ENCODE measurements at places on chromosomes 11 and 22.

DNA sequence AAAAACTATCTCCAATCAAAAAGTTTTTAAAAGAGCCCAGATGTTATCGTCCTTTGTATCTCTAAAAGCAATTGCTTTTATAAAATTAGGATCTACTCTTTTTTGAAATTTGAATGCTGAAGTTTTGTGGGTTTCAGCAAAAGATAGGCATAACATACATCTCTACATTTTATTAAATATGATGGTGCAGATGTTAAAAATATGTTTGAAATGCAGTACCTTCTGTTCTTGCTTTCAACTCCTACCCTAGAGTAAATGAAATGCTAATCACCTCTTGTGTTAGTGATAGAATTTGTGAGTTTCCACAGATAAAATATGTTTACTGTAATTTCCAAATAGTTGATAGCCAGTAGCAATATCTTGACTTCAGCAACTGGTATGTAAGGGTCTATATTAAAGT lies 95.7 kb upstream of the VPREB1 start:
- no peak for DNase-seq

DNA sequence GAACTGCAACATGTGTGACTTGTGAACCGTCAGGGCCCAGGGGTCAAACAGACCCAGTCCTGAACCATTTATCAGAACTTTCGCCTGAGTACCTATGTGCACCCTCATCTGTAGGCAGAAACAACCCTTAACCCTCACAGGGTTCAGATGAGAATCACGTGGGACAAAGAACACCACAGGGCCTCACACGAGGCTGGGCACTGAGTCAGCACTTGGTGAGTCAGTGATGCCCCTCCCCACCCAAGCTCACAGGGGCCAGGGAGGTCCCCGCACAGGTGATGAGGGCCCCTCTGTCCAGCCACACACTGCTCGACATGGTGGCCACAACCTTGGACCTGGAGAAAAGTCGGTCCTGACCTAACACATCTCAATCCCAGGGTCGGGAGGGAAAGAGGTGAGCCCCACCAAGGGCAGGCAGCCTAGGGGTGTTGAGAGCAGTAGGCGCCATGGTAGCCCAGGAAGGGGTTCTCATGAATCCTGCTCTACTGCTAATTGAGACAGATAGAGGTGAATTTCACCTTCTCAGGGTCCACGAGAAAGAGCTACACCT lies 176.4 kb downstream of the SHANK2 start:
- DNase-seq: no peak

GRCh38 chr22:43441751-43442150 lies 29.9 kb downstream of the MPPED1 start:
- no peak for DNase-seq

DNA sequence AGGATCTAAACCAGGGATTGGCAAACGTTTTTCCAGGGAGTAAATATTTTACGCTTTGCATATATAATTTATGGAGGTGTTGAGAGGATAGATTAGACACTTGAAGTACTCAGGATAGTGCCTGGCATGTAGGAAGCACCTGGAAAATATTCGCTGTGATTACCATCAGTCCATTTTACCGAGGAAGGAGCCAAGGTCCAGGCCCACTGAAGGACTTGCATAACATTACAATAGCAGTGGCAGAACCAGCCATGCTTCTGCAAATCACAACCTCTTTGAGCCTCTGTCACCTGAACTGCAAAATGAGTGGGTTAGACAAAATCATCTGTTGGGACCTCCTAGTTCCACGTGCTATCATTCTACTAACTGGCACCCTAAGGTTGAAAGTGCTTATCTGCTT lies 5.4 kb downstream of the FUT4 start:
- DNase-seq: no peak

- no peak for DNase-seq
Measured at GRCh38 chr11:125055107-125055715, 7.9 kb upstream of the SLC37A2 start.

- DNase-seq: no peak
Measured at GRCh38 chr22:44460287-44460686, 37.7 kb downstream of the RTL6 start.

- DNase-seq: no peak
Measured at GRCh38 chr11:69239641-69240040, 54.3 kb upstream of the MYEOV start.

- no peak for DNase-seq
Measured at GRCh38 chr11:62980133-62980760, 4.5 kb downstream of the SLC22A6 start.

DNA sequence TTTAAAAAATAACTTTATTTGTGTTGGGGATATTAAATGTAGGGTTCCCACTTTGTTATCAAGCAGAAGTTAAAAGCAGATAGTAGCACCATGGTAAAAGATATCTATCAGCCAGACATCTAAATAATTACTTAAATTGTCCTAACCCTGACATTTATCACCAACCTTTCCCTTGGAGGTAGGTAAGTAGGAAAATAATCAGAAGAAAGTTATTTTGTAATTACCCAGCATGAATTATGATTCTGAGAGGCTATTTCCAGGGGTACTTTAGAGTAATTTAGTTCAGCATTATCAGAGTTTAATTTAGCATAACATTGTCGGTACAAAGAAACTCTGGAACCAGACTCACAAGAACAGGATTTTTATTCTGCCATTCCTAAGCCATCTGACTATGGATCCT lies 23.2 kb upstream of the LRRC55 start:
- DNase-seq: no peak

DNA sequence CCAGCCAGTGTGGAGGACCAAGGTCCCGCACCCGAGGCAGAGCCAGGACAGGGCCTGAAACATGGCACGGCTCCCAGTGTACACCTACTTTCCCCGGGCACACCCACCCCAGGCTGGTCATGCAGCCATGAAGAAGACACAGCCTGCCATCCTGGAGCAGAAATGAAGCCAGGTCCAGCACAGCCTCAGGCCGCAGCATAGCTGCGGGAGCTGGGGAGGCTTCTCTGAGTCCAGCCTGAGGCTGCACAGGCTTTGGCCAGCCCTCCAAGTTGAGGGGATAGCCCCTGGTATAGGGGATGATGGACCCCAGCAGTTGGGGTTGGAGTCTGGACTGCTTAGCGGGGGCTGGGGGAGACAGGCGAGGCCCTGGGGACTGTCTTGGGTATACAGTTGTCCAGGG lies 2.9 kb upstream of the HDAC10 start:
- no peak for DNase-seq

DNA sequence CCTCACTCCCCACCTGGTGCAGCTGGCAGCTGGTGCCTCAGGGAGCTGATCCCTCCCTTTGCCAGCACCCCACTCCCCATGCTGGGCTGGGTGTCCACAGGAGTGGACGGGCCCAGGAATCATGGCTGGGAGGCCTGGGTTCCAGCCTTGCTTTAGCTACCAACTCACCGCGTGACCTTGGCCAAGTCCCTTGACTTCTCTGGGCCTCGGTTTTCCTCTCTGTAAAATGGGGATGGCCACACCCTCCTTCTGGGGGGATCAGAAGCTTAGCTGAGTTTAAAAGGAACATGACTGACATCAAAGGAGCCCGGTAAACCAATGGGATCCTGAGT lies 116.9 kb downstream of the KIAA1671 start:
- DNase-seq: no peak

GRCh38 chr11:46295312-46296058 lies 18.0 kb downstream of the CREB3L1 start:
- peak; percentile 32 for DNase-seq

GRCh38 chr11:35962369-35963138 lies 18.7 kb downstream of the LDLRAD3 start:
- no peak for DNase-seq

- DNase-seq: no peak
Measured at GRCh38 chr11:73177380-73177777, 35.3 kb upstream of the FCHSD2 start.

DNA sequence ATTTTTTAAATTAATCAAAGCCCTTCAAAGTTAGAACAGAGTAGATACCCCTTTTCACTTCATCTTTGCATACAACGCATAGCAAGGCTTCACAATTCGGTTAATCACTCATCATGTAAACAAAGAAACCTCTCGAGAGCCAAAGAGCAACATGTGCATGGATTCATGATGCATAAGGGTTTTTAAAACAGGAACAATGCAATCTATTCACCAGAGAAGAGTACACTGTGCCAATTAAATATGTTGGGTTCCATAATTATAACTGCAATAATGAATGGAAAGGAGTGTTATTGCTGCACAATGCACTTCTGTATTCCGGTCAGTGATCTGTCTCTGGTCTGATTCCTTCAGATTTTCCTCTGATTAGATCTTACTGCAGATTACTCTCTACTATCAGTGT lies 45.3 kb downstream of the CADM1 start:
- DNase-seq: no peak

- no peak for DNase-seq
Measured at GRCh38 chr11:96284917-96285316, 58.1 kb downstream of the MAML2 start.

- DNase-seq: no peak
Measured at GRCh38 chr11:133999355-133999754, 42.6 kb upstream of the IGSF9B start.

- DNase-seq: peak; percentile 97
Measured at GRCh38 chr11:57657194-57658022, at the start of gene CLP1. Gene CLP1 (plus strand): TSS chr11:57657762. CDS start chr11:57659477, 1,715 bp downstream.

- DNase-seq: no peak
Measured at GRCh38 chr11:12319461-12319951, 57.9 kb upstream of the PARVA start.

GRCh38 chr11:2300290-2300935 lies 1.3 kb downstream of the C11orf21 start:
- peak; percentile 11 for DNase-seq

GRCh38 chr11:2166091-2166851 lies 5.3 kb upstream of the INS start:
- DNase-seq: no peak

GRCh38 chr11:102546923-102547471 lies 16.4 kb upstream of the MMP7 start:
- DNase-seq: no peak

DNA sequence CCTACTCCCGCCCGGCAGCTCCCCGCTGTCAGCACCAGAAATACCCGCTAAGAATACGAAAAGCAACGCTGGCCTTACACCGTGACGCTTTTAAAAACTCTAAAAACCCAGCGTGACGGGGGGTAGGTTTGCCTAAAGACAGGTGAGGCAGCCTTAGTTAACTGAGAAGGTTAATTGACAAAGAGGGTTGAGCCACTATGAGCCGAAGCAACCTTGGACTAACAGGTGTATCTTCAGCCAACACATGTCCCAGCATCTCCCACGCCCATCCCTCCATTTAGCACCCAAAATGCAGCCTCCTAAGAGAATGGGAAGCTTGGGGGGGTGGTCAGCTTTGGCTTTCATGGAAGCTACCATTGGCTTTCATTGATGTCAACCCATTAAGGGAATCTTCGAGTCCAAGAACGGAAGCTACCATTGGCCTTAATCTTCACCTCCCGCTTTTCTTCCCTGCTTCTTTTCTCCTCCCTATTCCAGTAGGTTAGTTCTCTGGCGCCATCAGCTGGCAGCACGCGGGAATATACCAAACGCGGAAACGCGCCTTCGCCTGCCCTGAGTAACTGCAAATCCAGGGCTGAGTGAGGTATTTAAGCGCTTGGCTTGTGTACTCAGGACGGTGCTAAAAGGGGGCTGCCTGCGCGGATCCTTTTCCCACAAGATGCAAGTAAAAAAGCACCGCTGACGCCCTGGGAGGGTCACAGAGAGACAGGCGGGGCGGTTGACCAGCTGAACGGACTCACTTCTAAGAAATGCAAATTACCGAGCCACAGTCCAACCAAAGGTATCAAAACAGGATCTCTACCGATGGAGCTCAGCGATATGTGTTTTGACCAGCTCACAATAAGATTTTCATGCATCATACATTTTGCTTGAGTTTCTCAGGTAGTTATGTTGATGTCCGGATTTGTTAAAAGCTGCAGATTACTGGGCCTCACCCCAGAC lies 38.5 kb upstream of the GLYATL1 start:
- no peak for DNase-seq

GRCh38 chr11:44928144-44928543 lies 22.5 kb downstream of the TP53I11 start:
- no peak for DNase-seq

- no peak for DNase-seq
Measured at GRCh38 chr11:131077340-131077739, 161.1 kb upstream of the SNX19 start.

DNA sequence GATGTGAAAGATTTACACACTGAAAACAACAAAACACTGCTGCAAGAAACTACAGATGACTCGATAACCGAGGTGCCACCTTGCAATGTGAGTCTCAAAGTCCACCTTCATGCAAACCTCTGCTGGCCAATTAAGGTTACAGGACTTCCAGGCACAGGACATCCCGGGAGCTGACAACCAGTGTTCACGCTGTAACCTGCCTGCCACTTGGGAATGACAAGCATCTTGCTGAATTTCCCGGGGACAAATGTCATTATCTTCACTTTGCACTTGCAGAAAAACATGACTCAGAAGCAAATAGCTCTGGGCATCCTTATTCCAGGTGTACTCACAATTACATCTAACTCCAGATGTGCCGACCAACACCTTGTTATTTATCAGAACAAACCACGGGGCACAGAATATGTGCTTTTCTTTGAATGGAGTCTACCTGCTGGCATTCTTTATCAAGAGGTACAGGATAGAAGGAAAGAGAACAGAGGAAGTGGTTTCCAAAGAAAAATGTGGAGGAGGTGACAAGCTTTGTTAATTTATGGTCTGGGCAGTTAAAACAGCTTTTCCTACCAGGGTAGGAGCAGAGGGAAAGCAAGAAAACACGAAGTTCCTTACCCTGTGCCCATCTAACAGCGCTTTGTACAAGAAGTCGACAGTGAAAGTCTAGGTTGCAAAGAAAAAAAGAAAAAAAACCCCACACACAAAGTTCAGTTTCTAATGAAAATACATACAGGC lies 72.3 kb downstream of the SHANK2 start:
- no peak for DNase-seq

DNA sequence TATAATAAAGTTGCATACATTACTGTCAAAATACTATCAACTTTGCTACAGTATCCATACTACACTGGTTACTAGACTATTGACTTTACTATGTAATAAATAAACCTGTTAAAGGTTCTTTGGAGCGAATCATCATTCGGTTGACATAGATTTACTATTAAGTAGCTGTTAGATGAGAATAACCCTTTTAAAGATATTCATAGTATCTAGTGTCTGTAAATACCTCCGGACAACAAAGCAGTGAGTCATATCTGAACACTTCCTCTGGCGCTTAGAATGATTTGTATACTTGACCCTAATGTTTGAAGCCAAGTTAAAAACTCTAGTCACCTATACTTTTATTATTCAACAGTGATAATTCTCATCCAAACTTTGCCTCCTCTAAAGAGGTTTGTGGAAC lies 84.7 kb downstream of the MSANTD4 start:
- DNase-seq: no peak

DNA sequence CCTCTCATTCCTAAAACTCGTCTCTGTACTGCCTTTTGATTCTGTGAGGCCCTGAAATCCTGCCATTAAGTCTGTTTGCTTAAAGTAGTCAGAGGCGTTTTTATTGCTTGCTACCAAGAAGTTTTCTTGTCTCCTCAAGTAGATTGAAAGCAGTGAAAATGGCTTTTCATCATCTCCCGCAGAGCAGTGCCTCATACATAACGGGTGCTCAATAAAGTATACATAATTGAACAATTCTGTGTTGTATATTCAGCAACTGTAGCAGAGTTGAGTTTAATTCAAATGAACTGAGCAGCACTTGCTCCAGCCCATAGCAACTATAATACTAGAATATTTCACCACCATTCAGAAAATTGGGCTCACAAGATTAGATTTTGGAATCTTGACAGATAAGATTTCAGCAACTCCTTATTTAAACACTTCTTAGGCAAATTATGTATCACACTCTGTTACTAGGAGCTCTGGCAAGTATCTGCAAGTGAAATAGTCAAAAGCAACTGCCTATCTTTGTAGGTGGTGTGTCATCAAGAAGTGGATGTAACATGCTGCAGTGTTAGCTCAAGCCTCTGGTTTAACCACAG lies 20.0 kb downstream of the FIBIN start:
- DNase-seq: no peak
